Progenitor cell of endocrine pancreas (in vitro differentiated cells): ENCODE measurements at places on chromosomes 4 and X. TPM values are rescaled to one million over a fixed set of nuclear protein-coding genes. Genes with fewer than 3 reads are reported as not detected.

VAMP7 gene
- 20.8 and 22.2 TPM in 2 replicates for total RNA-seq

CLDN22 gene
- total RNA-seq, result not detected in 2 replicates

KLB gene
- 0.36 and 0.43 TPM in 2 replicates for total RNA-seq

GRCh38 chr4:37389967-37390580, 145.5 kb downstream of the NWD2 start:
- DNase-seq, result no peak

- DNase-seq, result no peak
Measured at GRCh38 chr4:116055857-116056827, 942.7 kb upstream of the NDST4 start.

DNA sequence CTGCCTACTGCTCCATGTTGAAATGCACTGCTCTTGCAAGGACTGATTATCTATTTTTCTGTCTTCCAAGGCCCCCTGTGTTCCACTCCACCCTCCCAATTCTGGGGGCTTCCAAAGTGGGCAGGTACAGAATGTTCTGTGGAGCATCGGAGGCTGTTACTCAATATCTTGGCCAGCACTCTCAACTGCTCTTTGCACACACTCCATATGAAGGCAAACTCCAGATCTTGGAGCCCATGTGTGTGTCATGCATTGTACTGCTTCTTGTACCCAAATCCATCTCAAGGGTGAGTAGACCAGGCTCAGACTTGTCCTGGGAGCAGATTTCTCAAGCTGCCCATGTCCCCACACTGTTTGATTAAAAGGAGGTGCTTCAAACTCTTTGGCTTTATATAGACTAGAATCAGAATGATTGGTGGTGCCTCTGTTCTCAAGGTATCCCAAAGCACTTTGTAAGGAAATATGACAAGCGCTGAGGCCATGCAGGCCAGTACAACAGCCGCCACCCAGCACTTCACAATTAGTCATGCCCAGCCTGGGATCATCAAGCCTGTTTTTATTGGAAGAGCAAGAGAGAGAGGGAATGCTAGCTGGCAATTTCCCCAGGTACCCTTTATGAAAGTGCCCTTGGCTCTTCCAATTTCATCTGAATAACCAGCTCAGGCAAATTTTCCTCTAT, 44.3 kb downstream of the AR start:
- no peak for DNase-seq

- DNase-seq, result no peak
Measured at GRCh38 chr4:25727711-25728493, 72.3 kb downstream of the SLC34A2 start.

DNA sequence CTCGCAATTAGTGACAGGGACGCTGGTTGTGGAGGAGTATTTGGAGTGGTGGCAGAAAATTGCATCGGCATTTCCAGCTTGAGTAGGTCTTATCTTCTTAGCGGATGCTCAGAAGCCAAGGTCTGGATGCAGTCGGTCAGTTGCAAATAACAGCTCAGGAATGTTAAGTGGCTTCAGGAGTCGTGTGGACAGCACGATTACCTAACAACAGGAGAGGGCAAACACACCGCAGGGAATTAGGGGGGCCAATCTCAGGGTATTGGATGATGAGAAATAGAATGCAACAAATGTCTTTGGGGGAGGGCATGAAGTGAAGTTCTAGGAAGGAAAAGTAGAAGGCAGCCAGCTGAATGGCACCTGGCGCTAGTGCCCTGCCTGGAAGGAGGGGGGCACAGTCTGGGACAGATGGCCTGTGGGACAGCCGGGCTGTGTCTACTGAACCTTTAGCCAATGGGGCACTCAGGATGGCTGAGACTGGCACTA, 11.8 kb downstream of the RASL11B start:
- DNase-seq, result no peak

GRCh38 chr4:38670109-38670901, 6.3 kb downstream of the KLF3 start:
- DNase-seq, result no peak

DNA sequence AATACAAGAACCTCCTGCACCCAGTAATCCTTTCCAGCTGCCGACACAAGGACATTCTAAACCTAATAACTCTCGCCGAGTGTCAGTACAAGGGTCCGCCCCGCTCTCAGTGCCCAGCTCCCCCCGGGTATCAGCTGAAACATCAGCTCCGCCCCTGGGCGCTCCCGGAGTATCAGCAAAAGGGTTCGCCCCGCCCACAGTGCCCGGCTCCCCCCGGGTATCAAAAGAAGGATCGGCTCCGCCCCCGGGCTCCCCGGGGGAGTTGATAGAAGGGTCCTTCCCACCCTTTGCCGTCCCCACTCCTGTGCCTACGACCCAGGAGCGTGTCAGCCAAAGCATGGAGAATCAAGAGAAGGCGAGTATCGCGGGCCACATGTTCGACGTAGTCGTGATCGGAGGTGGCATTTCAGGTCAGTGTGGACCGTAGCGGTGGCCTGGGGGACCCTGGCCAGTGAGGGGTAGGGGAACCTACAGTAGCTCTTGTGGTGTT, at the start of gene MAOA:
Gene MAOA, plus strand, starts transcription at position 295 of the 490 bp plus-strand sequence. Its CDS starts 43 bp downstream, at position 338.
- no peak for DNase-seq

- DNase-seq, result no peak
Measured at GRCh38 chrX:120244395-120244734, 6.2 kb upstream of the ZBTB33 start.

- no peak for DNase-seq
Measured at GRCh38 chr4:106708464-106708816, 327.7 kb downstream of the DKK2 start.
